ENCODE measurements at places on chromosomes 4 and X.

DNA sequence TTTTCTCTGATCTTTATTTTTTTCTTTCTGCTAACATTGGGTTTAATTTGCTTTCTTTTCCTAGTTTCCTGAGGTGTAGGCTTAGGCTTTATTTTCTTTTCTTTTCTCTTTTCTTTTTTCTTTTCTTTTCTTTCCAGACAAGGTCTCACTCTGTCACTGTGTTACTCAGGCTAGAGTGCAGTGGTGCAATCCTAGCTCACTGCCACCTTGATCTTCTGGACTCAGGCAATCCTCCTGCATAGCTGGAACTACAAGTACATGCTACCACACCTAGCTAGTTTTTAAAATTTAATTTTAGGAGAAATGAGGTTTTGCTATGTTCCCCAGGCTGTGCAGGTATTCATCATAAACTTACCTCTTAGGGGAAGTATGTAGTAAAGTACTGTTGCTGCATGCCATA, 197.8 kb upstream of the ANKRD50 start:
- no peak for DNase-seq

GRCh38 chrX:100731441-100732281, at the start of gene SYTL4:
Gene SYTL4 (minus strand): TSS chrX:100732121. CDS start chrX:100702037, 30,084 bp downstream.
- no peak for DNase-seq

GRCh38 chr4:56940971-56941370, 33.3 kb downstream of the REST start:
- DNase-seq, result no peak

DNA sequence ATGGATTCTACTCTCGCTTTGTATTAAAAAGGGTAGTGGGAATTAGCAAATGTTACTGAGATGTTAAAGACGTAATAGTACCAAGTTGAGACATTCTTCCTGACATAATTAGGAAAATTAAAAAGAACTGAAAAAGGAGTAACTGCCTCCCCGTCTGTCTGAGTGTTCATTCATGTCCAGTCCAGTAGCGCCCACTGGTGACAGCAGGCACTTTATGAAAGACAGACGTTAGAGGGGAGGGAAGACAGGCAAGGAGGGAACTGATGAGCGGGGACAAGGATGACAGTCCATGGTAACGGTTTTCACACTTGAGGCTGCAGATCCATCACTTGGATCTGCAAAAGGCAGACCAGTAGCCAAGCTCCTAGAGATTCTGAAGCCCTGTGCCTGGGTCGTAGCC, 326.7 kb downstream of the STK32B start:
- no peak for DNase-seq

DNA sequence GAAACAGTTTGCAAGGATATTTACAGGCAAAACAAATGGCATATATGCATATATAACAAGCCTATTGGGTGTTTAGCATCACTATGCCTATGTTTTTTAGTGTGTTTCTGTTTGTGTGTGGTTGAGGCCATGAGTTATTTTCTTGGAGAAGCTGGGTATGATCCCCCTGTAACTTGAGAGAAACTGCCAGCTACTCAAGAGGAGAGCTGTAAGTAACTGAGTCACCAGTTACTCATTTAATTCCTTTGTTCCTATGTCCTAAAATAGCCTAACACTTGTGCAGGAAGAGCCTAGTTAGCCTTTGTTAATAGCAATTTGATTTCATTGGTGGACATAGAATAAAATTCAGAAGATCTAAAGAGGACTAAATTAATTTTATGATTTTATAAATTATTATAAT, 79.1 kb downstream of the PWWP3B start:
- DNase-seq, result no peak

GRCh38 chr4:14524276-14524675, 478.0 kb upstream of the CPEB2 start:
- no peak for DNase-seq

DNA sequence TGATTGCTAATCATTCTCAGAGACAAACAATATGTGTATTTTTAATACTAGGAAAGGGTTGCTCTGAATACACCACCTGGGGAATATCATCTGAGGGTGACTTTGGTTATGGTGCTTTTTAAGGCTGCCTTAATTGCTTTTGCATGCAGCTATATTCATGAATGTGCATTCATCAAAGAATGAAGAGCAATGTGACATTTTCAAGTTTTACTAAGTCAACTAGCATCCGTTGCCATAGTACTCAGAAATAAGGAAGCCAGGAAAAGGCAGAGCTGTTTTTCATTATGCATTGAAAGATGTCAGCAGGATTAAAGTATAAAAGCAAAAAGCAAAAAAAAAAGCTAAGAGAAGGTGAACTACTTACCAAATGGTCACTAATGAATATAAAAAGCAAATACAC, 67.4 kb upstream of the PCDH18 start:
- no peak for DNase-seq

DNA sequence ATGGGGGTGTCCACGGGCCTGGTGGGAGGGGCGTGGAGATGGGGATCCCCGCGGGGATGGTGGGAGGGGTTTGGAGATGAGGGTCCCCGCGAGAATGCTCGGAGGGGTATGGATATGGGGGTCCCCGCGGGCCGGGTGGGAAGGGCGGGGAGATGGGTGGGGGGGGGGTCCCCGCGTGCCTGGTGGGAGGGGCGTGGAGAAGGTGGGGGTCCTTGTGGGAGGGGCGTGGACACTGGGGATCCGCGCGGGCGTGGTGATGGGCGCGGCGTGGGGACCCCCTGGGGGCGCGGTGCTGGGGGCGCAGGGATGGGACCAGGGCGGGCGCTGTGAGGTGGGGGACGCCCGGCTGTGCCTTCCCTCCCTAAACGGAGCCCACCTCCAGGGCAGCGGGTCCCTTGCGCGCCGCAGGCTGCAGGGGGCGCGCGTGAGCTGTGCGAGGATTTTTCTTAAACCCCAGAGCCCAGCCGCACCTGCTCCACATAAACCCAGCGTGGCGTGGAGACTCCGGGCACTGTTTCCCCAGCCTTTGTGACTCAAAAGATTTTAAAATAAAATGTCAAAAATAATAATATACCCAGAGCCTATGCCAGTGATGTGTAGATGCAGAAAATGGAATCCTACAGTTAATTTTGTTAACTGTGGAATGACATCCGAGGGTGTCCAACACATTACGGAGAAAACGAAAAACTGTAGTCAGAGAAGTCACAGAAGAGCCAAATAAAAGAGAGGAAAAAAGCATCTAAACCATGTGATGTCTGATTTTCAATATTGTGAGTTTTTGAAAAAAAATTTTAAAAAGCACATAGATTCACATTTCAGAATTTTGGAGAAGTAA, 1.5 kb upstream of the ASMTL start:
- no peak for DNase-seq
